Pericardium fibroblast (primary cell): ENCODE measurements at places on chromosomes 2 and 18. TPM values are rescaled to one million over a fixed set of nuclear protein-coding genes. Genes with fewer than 3 reads are reported as not detected.

Gene SCTR
- total RNA-seq: not detected in 2 replicates

Gene MRO
- total RNA-seq: 0.82 and 2.0 TPM in 2 replicates

Gene ZNF521
- 13.5 and 20.2 TPM in 2 replicates for total RNA-seq

Gene ABCG8
- total RNA-seq: not detected in 2 replicates

Gene LYPD6B
- total RNA-seq: 0.47 TPM in 1 of 2 replicates, not detected in the other

Gene CABLES1
- total RNA-seq: 2.1 and 12.0 TPM in 2 replicates
